ENCODE measurements at places on chromosomes 16 and 17. TPM values are rescaled to one million over a fixed set of nuclear protein-coding genes. Genes with fewer than 3 reads are reported as not detected.

RAPGEFL1 gene
- polyA plus RNA-seq = 5.9 TPM

DNA sequence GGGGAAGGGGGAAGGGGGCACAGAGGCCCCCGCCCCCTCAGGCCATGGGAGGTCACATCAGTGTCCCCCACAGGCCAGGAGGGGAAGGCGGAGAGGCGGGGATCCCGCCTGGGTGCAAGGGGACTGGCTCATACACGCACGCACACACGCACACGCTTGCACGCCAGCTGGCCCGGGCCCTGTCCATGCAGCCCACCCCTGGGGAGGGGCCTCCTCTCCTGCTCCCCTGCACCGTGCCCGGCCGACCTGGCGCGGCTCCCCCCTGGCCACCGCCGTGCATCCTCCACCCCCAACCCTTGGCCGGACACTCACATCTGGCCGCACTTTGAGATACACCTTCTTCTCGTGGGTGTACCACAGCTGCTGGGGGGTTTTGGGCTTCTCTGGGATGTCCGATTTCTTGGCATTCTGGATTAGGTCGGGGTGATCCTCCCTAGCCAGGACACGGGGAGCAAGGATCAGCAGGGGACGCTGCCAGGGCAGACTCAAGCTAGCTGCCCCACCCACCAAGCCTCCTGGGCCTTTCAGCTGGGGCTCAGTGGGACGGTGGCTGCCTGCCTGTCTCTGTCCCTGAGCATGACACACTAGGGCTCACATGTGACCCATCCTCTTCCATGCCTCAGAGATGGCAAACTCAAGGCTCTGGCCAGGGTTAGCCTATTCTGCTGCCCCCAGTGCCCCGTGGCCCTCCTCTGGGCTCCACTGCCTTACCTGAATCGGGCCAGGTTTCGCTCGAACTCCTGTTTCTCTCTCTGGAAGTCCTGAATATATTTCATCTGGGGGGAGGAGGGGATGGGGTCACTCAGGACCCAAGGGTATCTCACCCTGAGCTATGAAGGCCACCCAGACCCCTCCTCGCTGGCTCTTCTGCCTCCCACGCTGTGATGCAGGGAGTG lies 6.7 kb downstream of the UBTF start:
- H3K4me3 ChIP-seq = no peak overlapping the region
- peaks cover 80% of the 10 kb centered on the region for H3K36me3 ChIP-seq
- no peaks in the 10 kb centered on the region for H3K27me3 ChIP-seq
- no peak overlapping the region for H3K27ac ChIP-seq
- H3K4me1 ChIP-seq = peaks cover 16% of the 10 kb centered on the region

TBC1D28 gene
- not detected for polyA plus RNA-seq

HOXB2 gene
- 1.9 TPM for polyA plus RNA-seq

KRT25 gene
- polyA plus RNA-seq = not detected

GRCh38 chr17:38725066-38725465 lies 5.1 kb upstream of the CISD3 start:
- H3K27ac ChIP-seq = peak overlapping the region; percentile 95
- H3K27me3 ChIP-seq = no peaks in the 10 kb centered on the region
- DNase-seq = peak; percentile 81
- H3K4me3 ChIP-seq = no peak overlapping the region
- peaks cover 25% of the 10 kb centered on the region for H3K36me3 ChIP-seq

DNA sequence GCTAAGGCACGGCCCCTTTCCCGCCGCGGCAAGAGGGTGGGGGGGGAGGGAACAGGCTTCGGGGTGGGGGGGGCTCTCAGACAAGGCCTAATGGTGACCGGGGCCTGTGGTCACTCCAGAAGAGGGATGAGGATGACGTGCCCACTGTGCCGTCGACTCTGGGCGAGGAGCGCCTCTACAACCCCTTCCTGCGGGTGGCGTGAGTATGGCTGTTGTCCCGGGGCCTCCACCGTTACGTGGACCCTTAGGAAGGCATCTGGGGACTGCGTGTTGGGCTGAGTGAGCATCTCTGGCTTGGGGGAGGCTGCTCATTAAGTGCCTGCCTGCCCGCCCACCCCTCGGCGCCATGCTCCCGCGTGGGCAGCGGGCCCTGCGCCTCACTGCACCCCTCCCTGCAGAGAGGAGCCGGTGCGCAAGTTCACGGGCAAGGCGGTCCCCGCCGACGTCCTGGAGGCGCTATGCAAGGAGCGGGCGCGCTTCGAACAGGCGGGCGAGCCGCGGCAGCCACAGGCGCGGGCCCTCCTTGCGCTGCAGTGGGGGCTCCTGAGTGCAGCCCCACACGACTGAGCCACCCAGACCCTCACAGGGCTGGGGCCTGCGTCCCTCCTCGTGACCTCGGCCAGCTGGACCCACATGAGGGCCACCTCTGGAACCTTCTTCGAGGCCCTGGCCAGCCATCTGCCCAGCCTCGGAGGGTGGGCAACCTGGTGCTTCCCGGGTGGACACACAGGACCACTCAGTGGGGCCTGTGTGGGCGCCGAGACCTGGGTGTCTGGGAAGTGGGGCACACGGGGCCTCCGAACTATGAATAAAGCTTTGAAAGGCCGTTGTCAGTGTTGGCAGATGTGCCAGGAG lies 2.2 kb downstream of the HAGHL start:
- no peak overlapping the region for H3K27ac ChIP-seq
- no peak overlapping the region for H3K4me3 ChIP-seq
- H3K27me3 ChIP-seq = no peaks in the 10 kb centered on the region
- H3K4me1 ChIP-seq = no peaks in the 10 kb centered on the region

MEOX1 gene
- polyA plus RNA-seq = 0.05 TPM

DNA sequence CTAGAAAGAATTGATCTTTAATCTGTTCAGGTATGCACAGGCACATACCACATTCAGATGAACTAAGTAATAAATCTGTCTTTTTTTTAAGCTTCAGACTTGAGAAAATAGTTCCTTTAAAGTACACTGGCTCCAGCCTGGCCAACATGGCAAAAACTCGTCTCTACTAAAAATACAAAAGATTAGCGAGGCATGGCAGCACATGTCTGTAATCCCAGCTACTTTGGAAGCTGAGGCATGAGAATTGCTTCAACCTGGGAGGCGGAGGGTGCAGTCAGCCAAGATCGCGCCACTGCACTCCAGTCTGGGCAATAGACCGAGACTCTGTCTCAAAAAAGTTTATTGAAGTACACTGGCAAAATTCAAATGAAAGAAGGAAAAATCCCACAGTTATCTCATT lies 111.0 kb upstream of the NETO2 start:
- H3K4me1 ChIP-seq = no peaks in the 10 kb centered on the region
- H3K27ac ChIP-seq = no peak overlapping the region
- H3K36me3 ChIP-seq = peaks cover 7% of the 10 kb centered on the region

TBC1D3 gene
- not detected for polyA plus RNA-seq

C16orf46 gene
- 1.2 TPM for polyA plus RNA-seq

DNA sequence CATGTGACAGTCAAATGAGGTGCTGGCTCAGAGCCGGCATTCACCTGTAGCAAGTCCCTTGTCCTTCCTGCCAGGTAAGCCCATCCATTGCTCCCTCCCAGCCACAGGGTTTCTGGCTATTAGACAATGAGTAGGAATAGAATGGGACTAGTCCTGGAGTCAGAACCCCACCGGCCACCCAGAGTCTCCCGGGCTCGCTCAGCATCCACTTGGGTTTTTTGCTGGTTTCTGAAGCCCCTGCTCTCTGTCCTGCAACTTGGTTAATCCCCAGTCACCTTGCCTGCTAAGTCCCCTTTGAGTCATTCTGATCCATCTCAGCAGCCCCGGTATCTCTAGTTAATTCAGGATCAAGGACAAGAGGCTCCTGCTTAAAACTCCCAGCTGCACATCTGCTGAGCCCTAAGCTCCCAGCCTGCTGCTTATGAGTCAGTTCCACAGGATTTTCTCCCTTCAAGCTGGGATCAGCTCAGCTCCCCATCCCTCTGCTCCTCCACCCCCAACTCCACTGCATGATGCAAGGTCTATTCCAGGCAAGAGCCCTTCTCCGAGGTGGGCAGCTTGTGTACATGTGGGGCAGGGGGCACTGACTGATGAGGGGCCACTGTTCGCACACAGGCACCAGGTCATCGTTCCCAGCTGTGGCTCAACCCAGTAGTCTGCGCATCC lies 19.9 kb upstream of the MRPS23 start:
- DNase-seq = no peak
- no peak overlapping the region for H3K4me3 ChIP-seq
- H3K4me1 ChIP-seq = peaks cover 57% of the 10 kb centered on the region
- H3K27ac ChIP-seq = peak overlapping the region; percentile 86

QRICH2 gene
- polyA plus RNA-seq = 6.2 TPM

SEC14L1 gene
- 62.4 TPM for polyA plus RNA-seq

DNA sequence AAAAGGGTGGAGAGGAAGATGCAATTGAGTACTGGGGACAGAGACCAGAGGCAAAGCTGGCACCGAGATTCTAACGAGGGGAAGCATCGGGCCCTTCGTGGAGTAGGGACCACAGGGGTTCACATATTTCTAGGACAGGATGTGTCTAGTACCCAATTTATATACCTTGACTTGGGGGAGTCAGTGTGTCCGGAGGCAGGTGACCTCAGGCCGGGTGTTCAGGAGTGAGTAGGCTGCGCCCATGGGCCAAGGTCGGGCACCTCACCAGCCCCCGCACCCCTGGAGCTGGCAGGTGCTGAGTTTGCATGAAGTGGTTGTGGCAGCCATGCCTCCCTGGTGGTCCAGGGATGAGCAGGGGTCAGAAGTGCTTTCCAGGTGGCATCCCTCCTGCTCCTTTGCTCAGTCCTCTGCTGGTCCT lies 8.6 kb upstream of the NXPH3 start:
- H3K4me1 ChIP-seq = no peaks in the 10 kb centered on the region
- no peak overlapping the region for H3K4me3 ChIP-seq
- no peak for DNase-seq
- no peak overlapping the region for H3K27ac ChIP-seq
- peaks cover 65% of the 10 kb centered on the region for H3K27me3 ChIP-seq

DNA sequence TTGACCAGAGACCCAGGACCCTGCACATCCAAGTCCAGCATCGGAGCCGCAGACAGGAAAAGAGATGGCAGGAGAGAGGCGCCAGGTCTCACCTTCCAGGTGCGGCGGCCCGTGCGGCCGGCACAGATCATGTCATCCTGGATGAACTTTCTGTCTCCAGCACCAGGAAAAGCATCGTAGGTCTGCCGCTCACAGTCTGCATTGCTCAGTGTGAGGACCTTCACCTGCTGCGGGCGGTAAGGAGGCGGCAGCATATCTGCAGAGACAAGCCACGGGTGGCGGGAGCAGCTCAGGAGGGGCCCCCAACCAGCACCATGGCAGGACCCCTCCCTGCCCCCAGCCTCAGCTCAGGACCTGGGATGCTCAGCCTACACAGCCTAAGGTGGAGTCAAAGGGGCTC lies 17.9 kb downstream of the TPSD1 start:
- no peak for DNase-seq
- H3K27me3 ChIP-seq = peaks cover 82% of the 10 kb centered on the region
- H3K36me3 ChIP-seq = no peaks in the 10 kb centered on the region
- H3K27ac ChIP-seq = no peak overlapping the region
- no peak overlapping the region for H3K4me3 ChIP-seq

DNA sequence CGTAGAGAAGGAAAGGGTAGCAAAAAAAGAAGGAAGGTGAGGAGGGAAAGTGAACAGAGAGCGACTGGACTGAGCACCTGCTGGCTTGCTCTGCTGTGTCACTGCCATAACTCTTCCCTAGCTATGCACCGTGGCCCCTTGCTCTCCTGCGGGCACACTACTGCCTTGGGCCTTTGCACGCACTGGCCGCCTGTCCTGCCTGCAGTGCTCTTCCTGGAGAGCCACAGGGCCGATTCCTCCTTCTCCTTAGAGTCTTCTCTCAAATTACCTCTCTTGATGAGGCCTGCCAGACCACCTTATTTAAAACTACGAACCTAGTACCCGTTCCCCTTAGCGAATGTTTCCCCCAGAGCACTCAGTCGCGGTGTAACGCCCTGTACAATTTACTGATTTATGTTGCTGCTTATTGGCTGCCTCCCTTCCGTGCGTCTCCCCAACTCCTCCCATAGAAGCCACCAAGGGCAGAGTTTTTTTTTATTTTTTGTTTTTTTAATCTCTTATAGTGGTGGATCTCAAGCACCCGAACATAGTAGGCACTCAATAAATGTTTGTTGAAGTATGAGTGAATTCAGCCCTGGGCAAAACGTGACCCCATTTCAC lies 70.3 kb downstream of the RAI1 start:
- H3K4me1 ChIP-seq = peaks cover 29% of the 10 kb centered on the region
- H3K27ac ChIP-seq = peak overlapping the region; percentile 62
- H3K36me3 ChIP-seq = no peaks in the 10 kb centered on the region
- H3K4me3 ChIP-seq = peak overlapping the region; percentile 21

DNA sequence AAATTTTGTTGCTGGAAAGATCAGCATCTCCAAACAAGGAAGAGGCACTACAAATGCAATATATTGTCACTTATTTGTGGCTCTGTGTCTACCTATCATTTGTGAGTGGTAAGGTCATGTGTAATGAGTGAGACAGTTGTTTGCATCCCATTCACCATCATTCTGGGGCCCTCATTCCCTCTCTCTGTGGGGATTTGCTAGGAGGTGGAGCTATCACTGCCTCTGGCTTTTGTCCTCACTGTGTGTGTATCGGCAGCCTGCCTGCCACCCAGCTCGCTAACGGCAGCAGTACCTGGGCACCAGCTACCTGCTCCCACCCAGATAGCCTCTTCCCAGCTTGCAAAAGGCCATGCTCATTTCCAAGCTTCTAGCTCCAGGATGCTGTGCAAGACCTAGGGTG lies 379.2 kb upstream of the ZFHX3 start:
- no peaks in the 10 kb centered on the region for H3K36me3 ChIP-seq
- H3K27me3 ChIP-seq = no peaks in the 10 kb centered on the region
- peaks cover 3% of the 10 kb centered on the region for H3K4me1 ChIP-seq
- no peak for DNase-seq
- H3K4me3 ChIP-seq = no peak overlapping the region
- H3K27ac ChIP-seq = no peak overlapping the region

GRCh38 chr16:69311533-69312387 lies 610 bp downstream of the VPS4A start:
- DNase-seq = peak; percentile 80
- peaks cover 5% of the 10 kb centered on the region for H3K4me1 ChIP-seq
- peaks cover 26% of the 10 kb centered on the region for H3K36me3 ChIP-seq

IQCK gene
- polyA plus RNA-seq = 7.3 TPM

KCTD19 gene
- 1.9 TPM for polyA plus RNA-seq

KRT20 gene
- not detected for polyA plus RNA-seq

GRCh38 chr16:88770461-88771293 lies 14.3 kb downstream of the PIEZO1 start:
- peaks cover 35% of the 10 kb centered on the region for H3K4me1 ChIP-seq
- no peaks in the 10 kb centered on the region for H3K27me3 ChIP-seq
- DNase-seq = peak; percentile 78
- peak overlapping the region; percentile 11 for H3K4me3 ChIP-seq
- no peaks in the 10 kb centered on the region for H3K36me3 ChIP-seq
- peak overlapping the region; percentile 88 for H3K27ac ChIP-seq

DNA sequence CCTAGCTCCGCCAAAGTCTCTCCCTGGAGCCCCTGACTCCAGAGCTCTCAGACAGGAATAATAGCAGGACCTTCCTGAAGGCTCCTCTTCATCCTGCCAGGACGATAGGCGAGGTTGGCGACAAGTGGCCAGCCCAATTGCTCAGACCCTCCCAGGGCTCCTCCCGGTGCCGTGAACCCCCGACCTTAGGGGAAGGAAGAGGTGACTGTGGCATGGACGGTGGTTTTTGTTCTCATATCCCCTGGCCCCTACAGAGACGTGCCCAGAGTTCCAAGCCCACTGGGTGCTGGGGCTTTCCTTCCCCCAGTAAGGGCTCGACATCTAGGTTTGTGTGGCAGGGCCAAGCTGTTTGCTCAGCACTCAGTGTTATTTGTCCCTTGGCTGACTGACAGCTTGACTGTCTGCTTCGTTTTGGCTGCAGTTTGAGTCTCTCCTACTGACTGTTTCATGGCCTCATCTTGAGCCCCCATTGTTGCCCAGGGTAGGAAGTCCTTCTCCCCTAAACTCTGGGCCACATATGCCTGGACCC lies 4.6 kb upstream of the ADCY7 start:
- no peaks in the 10 kb centered on the region for H3K27me3 ChIP-seq
- no peak for DNase-seq
- H3K4me3 ChIP-seq = no peak overlapping the region
- H3K36me3 ChIP-seq = no peaks in the 10 kb centered on the region
- no peak overlapping the region for H3K27ac ChIP-seq

CASKIN1 gene
- polyA plus RNA-seq = 1.7 TPM

All from SK-N-SH (cell line).